Brain microvascular endothelial cell (primary cell): ENCODE measurements at places on chromosomes 5 and 9.

DNA sequence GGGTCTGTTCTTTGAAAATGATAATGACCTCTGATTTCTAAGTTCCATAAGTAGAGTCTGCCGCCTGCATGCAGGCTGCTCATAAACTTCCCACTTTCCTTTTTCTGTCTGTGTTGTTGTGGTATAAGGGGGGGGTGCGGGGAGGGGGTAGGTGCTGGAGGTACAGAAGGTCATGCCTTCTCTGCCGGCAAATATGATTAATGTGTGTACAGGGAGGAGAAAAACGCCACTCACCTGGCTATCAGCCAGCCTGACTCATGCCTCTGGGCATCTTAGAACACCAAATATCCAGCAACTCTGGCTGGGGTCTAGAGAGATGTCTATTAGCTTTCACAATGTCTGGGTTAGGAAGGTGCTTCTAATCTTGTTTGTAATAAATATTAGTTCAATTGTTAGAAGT, 128.3 kb downstream of the EFNA5 start:
- peak; percentile 95 for DNase-seq

DNA sequence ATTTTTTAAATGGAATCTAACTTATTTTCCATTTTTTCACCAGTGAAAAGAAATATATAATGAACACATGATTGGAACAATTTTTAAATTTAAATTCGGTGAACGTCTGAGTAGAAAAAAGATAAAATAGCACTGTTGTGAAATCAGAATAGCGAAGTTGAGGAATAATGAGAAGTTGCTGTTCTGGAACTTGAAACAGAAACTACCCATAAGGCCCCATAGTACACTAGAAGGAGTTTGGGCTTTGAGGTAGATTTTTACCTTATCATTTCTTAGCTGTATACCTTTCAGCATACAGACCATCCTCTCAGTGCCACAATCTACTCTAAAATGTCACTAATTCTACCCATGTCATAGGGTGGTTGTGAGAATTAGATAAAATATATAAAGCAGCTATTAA, 35.1 kb downstream of the TDRD7 start:
- DNase-seq = no peak

DNA sequence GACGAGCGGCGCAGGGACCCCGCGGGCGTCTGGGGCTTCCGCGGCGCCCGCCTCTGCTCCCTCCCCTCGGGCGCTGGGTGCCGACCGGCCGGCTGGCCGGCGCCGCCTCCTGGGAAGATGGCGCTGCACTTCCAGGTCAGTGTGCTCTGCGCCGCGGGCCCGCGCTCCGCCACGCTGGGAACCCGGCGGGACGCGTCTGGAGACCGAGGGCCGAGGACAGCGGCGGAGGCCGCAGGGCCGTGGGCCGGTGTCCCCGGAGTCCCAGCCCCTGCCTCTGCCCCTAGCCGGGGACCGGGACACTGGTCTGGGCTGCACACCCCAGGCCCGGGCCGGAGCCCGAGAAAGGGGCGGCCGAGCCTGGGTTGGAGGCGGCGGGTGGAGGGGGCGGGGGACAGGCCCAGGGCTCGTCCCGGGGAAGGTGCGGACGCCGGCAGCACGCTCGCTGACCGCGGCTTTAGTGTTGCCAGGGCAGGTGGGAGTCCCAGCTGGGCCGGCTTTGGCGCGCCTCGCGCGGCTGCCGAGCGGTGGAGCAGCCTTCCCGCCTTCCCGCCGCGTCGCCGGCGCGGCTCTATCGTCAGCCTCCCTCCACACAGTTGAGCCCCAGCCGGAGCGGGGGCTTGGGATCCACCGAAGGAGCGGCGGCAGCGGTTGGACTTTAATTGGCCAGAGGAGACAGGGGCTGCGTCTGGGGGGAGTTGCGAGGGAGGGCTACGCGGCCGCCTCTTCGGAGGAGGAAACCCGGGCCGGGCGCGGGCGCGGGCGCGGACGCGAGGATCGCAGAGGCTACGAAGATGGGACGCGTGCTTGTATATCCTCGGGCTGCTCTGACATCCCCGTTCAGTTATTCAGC, at the start of gene RANBP17:
RANBP17 (plus strand) TSS at position 102 of the 850 bp plus-strand sequence.
- peak; percentile 67 for DNase-seq

DNA sequence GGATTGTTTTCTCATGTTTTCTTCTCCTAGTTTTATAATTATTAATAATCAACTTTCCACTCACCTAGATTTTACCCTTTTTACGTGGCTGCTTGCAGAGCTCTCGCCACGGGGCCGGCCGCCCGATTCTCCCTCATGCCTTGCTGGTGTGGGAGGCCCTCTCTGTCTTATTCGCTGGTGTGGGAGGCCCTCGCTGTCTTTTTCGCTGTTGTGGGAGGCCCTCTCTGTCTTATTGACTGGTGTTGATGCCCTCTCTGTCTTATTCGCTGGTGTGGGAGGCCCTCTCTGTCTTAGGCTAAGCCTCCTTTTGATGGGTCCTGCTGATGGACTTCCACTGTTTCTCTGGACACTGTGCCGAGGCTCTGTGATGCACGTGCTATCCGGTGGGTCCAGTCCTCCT, 161.3 kb upstream of the IRX2 start:
- DNase-seq = no peak

DNA sequence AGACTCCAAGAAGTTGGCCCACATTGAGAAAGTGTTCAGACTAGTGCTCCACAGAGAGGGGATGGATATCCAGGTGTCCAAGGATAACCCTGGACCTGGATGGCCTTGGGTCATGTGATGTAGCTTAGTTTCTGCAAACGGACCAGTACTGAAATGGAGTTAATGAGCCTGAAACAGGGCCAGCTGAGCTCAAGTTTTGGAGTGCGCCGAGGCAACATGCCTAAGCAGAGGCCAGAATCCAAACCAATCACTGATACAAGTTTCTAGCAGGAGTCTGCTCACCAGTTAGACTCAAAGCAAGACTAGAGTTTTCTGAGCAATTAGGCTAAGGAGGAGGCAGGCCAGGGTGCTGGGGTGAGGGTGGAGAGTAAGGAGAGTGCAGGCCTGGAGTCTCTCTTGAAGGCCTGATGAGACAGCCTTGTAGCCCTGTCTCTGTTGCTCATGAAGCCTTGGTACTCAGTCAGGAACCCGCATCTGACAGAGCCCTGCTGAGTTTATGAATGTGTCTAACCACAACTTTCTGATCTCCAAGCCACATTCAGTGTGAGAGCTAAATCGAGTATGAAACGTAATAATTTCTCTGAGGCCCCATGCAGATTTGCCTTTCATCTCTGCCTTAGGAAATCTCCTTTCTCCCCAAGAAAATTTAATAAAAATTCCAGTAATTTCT, 68.9 kb upstream of the EQTN start:
- DNase-seq = peak; percentile 82

DNA sequence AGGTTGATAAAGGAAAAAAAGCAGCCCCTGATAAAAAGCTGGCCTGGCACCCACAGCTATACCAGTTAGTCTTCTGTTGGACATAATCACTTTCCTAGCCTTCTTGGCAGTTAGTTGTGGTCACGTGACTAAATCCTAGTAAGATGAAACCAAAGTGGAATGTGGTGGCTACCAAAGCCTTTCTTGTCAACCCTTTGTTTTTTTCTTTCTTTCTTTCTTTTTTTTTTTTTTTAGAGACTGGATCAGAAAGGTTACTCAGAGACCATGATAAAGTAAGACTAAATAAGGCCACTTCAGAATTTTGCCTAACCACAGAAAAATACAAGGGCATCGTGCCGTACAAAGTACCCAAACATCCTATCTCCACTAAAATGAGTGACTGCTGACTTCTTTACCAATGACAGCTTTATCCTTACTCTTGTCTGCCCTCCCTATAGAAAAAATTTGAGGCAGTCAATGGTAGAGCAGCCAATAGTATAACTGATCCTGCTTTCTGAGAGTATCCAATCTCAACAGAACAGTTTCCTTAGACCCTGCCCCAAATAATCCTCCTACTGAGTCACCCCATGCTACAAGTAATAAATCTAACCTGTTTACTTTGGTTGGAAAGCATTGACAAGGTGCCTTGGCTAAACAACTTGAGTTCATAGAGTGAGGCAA, 14.2 kb upstream of the KIF27 start:
- DNase-seq = peak; percentile 59

DNA sequence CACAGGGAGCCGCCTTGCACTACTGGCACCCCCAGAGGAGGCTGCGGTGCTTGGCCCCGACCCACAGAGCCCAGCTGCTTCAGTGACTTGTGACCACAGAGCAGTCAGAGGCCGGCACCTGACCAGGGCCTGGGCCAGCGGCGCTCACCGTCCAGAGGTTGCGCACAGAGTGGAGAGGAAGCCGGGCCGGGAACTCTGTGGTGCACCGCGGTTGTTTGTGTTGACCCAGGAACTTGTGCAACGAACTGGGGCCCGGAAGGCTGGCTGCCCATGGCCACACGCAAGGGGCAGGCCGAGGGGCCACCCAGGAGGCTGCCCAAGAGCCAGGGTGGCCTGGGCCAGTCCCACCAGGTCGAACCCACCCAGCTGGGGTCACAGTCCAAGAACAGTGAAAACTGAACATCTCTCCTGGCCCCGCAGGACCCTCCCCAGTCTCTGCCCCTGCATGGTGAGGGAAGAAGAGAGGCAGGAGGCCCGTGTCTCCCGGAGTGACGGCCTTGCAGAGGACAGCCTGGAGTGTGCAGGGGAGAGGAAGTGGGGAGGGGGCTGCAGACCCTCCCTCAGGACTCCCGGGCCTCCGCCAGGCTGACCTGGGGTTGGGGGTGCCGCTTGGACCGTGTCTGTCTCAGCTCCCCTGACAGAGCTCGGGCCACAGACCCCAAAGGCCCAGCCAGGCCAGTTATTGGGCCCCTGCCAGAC, 42.8 kb upstream of the EGFL7 start:
- DNase-seq = peak; percentile 48

DNA sequence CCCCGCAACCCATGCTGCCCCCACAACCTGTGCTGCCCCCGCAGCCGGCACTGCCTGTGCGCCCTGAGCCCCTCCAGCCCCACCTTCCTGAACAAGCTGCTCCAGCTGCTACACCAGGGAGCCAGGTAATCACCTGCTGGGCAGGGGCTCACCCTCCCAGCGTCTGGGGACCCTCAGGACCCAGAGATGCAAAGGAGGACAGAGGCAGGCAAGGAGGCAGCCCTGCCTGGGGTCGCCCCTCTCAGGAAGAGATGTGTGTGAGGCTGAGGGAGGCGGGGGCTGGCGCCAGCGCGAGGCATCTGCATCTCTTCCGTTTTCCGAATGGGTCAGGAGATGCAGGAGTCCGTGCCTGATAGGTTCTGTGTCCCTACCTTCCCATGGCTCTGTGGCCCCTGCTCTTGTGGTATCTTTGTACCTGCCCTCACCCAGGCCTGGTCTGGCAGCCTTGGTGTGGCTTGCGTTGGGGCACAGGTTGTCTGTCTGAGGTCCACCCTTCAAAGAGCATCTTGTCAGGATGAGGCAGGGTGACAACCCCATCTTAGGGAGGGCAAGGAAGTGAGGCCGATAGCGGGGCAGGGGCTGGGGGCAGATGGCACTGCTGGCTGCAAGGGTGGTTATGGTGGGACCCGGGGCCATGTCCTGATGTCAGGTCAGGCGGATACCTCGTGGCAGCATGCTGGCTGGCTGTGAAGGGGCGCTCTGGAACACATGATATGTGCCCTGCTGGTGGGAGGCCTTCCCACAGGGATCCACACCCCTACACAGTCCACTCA, 75.7 kb downstream of the WNK2 start:
- no peak for DNase-seq

- DNase-seq = no peak
Measured at GRCh38 chr9:72300873-72301272, 64.1 kb downstream of the ZFAND5 start.

- peak; percentile 83 for DNase-seq
Measured at GRCh38 chr5:72366324-72366976, 46.3 kb downstream of the PTCD2 start.

DNA sequence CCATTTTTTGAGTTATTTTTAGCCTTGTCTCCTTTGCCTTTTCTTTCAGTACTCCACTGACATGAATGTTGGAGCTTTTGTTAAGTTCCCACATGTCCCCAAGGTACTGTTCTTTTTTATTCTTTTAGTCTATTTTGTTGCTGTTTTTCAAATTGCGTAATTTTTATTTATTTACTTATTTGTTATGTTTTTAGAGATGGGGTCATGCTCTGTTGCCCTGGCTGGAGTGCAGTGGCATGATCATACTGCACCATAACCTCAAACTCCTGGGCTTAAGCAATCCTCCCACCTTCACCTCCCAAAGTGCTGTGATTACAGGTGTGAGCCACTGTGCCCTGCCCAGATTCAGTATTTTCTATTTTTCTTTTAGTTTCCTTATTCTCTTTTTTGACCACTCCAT, 5.4 kb upstream of the PCDHA1 start:
- no peak for DNase-seq

DNA sequence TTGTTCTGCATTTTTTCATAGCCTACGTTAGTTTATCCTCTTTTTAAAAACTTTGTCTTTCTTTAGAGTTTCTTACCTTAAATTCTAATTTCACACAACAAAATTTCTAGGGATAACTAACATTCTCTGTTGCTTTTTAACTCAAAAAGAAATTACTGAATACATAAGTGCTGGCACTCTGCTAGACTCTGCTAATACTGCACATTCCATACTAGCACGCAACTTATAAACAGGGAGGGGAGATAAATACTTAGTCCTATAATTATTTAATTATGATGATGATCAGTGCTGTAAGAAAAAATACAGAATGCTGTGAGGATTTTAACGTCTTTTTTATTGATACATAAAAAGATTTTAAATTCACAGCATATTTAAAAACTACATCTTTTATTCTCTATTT, 25.1 kb downstream of the RNF145 start:
- DNase-seq = no peak

- peak; percentile 25 for DNase-seq
Measured at GRCh38 chr5:137453483-137454080, 45.5 kb downstream of the SPOCK1 start.

DNA sequence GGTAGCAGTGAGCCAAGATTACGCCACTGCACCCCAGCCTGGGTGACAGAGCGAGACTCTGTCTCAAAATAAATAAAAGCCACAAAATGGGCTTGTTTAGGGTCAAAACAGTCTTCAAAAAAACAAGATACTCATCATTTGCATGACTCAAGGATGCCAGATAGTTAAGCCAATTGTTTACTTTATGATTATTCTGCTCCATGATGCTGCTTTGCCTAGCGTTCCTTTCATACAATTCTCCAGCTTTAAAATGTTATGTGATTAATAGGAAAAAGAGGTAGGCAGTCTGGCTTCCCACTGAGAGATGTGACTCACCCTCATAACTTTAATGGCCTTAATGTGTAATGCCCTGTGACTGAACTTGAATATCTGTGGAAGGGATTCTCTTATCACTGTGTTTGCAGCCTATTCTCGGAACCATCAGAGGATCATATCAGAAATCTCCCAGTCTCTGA, 364.6 kb upstream of the TRPC7 start:
- DNase-seq = peak; percentile 92

DNA sequence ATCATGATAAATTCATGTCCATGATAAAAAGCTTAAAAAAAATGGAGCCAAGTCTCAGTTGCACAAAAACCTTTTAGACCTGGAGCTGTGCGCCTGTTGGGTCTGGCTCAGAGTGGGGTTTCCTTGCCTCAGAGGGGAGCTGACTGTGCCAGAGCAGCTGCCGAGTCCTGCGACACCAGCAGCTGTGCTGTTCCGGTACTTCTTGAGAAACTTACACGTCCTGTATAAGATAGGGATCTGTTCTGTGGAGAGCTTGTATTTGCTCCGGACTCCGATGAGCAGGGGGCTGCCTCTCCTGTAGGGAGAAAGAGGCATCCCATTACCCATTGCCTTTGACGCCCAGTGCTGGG, 28.6 kb downstream of the GFPT2 start:
- DNase-seq = no peak
